ENCODE measurements at places on chromosomes 12 and 14.

GRCh38 chr14:94056579-94057308 is 24.3 kb downstream of the DDX24 start:
- DNase-seq, result peak; percentile 80

- DNase-seq, result no peak
Measured at GRCh38 chr12:20493934-20494333, 125.6 kb downstream of the PDE3A start.

- no peak for DNase-seq
Measured at GRCh38 chr14:69797573-69798338, 715 bp upstream of the SLC10A1 start.

DNA sequence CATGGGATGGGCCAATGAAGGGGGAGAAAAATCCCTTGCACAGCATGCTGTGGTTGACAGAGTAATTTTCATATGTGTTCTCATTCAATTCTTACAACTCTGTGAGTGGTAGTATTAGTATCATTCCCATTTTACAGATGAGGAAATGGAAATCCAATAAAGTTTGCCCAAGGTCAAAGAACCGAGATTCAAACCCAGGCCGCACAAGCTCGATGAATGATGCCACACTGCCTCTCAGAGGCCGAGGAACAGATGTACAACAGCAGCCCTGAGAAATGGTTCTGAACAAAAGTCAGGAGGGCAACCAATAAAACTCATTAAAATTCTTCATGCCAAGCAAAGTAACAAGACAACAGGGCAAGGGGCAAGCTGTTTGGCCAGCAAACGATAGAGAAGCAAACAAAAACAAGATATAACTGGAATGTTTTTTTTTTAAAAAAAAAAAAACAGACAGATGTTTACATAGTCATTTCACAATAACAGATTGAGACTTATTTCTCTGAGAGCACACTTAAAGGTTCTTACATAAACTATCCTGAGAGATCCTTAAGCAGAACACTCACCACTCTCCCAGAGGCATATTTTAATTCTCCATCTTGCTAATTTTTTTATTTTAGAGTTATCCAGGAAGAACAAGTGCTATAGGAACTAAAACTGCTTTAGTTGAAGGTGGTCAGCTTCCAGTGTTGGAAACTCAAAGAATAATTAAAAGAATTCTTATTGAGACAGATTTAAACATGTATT is 85.8 kb downstream of the EXOC5 start:
- DNase-seq, result no peak

DNA sequence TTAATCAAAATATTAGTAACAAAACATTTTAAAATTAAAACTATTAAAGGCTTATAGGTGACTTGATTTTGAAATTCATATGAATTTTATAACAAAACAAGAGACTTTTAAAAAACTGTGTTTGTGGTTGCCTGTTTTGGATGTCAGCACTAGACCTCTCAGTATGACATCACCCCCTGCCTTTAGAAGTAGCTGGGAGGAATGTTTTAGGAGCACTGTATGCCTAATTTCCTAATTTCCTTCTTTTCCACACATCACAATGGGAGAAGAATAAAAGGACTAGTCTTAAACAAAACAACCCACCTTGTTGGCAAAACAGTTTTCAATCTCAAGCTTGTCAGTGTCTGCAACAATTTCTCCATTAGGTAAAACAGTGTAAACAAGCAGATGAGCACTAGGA is 48.1 kb upstream of the PZP start:
- DNase-seq, result no peak

DNA sequence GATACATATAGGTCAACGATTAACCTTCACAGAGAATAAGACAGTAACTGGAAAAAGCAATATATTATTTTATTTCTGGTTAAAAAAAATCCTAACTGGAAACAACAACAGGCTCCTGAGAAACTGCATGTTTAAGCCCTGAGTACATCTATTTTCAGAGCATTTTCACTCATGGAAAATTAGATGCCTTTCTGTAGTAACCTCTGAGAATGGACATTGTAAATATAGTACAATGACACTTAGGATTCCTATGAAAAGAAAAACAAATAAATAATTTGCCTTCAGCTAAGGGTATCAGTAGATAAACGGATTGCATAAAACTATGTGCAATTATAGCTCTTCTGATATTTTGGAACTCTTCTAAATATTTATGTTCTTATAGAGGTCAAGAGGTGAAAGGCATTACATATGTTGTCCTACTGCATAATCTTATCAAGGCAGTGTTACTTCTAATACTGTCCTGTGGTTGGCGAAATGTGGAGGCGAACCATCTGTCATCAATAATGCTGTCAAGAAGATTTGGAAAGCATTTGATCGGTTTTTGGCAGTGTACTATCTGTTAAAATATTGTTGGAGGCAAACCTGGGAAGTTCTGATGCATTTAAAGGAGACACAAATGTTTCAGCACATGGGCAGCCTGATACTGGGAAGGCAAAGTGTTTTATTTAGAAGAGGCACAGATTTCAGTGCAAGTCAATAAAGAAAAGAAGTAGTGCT is 381.8 kb downstream of the BTG1 start:
- DNase-seq, result no peak

- no peak for DNase-seq
Measured at GRCh38 chr14:65483647-65484046, 71.1 kb downstream of the FUT8 start.

GRCh38 chr12:130097798-130098255 is 64.4 kb upstream of the FZD10 start:
- DNase-seq, result no peak

GRCh38 chr12:14959463-14959862 is 1.9 kb downstream of the ARHGDIB start:
- no peak for DNase-seq

DNA sequence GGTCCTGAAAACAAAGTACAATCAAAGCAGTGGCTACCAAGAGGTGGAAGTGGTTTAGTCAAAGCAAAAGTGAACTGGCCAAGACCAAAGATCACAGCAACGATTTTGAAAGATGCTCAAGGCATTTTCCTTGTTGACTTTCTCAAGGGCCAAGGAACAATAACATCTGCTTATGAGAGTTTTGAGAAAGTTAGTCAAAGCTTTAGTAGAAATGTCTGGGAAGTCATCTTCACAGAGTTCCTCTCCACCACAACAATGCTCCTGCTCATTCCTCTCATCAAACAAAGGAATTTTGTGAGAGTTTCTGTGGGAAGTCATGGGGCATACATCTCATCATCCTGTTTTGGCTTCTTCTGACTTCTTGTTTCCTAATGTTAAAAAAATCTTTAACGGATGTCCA is 80.1 kb downstream of the PLEKHA5 start:
- no peak for DNase-seq

DNA sequence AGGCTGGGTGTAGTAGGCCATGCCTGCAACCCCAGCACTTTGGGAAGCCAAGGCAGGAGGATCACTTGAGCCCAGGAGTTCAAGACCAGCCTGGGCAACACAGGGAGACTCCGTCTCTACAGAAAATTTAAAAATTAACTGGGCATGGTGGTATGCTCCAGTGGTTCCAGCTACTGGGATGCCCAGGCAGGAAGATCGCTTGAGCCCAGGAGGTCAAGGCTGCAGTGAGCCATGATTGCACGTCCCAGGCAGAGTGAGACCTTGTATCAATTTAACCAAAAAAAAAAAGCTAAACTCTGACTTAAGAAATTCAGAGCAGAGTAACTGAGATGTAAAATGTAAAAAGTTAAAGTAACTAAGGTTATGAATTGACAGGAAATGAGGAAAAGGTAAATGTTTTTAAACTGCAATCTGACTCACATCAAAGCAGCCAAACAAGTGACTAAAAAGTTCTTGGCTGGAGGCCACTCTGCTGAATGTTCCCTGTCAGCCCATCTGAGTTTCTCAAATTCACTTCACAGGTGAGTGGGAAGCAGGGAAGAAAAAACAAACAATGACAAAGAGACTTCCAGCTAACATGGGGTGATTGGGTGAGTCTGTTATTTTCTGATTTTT is 21.3 kb downstream of the PRKD1 start:
- no peak for DNase-seq

- DNase-seq, result no peak
Measured at GRCh38 chr12:63037746-63038712, 103.1 kb upstream of the PPM1H start.

DNA sequence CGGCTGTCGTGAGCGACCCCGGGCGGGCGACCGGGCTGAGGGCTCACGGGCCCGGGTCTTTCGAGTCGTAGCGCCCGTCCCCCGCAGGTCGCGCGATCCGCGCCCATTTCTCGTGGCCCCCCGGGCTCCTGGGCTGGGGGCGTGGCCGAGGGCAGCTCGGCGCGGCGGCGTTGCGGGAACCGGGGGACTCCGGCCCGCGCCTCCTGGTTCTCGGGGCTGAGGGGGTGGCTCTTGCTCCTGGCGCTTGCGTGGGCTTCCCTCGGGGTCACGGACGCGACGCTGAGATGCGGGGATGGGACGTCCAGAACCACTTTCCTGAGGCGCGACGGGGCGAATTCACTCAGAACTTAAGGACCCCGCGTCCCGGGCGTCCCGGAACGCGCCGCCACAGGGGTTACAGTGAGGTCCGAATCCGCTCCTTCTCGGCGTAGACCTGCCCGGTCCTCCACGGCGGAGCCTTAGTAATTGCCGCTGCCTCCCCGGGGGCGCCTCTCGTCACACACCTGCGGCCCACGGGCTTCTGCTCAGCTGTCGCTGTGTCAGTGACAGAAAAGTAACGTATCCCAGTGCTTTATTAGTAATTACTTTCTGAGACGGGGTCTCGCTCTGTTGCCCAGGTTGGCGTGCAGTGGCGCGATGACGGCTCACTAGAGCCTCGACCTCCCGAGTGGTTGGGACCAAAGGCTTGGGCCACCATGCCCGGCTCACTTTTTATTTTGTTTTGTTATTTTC is 606 bp downstream of the EP400 start:
- peak; percentile 60 for DNase-seq

DNA sequence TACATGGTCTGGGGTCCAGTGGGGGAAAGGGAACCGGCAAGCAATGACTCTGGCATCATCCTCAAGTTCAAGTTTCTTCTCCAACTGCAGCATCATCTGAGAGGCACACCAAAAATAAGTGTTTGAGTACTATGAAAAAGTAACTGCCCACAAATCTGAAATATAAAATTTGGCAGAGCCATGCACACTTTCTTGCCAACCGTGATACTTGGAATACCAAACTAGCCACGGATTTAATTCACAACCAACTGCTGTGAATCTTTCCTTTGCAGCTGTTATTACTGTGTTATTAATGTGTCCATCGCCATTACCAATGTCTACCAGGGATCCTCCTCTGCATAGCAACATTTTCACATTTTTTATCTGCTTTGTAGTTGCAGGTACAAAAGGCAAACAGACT is 74.6 kb downstream of the GXYLT1 start:
- DNase-seq, result no peak

DNA sequence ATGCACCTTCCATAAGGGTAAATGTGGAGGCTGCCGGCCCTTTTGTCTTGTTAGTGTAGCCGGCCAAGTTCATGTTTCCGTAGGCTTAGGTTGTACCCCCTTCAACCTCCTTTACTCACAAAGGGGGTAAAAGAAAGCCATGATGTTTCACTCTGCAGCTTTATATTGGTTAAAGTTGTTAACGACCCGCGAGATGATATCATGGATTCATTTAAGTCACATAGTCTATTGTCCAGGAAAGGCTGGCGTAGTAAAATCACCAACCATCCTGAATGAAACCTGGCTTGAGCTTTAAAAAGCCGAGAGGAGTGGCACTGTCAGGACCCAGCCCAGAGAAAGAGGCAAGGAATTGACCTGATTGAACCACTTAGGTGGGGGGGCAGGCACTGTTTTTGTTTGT is 1.3 kb downstream of the UNG start:
- peak; percentile 30 for DNase-seq

- no peak for DNase-seq
Measured at GRCh38 chr12:3929875-3930615, 56.8 kb upstream of the PARP11 start.

- no peak for DNase-seq
Measured at GRCh38 chr12:46385438-46385837, 12.9 kb upstream of the SLC38A2 start.

DNA sequence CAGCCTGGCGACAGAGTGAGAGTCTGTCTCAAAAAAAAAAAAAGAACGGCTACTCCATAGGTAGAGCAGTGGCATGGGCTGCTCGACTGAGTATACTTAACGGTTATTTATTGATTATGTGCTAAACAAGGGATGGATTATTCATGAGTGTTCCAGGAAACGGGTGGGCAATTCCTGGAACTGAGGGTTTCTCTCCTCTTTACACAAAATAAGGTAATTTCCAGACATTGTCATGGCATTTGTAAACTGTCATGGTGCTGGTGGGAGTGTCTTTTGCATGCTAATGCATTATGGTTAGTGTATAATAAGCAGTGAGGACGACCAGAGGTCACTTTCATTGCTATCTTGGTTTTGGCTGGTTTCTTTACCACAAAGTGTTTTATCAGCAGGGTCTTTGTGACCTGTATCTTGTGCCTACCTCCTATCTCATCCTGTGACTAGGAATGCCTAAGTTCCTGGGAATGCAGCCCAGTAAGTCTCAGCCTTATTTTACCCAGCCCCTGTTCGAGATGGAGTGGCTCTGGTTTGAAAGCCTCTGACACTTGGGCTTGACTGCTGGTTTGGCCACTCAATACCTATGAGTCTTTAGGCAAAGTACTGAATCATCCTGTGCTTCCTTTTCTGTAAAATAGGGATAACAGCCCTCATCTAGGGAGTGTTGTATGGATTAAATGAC is 3.2 kb downstream of the DGLUCY start:
- DNase-seq, result peak; percentile 71

- DNase-seq, result peak; percentile 36
Measured at GRCh38 chr12:96249196-96250118, 55.3 kb downstream of the ELK3 start.

GRCh38 chr12:120257041-120257821 is 8.3 kb downstream of the PXN start:
- DNase-seq, result no peak

- DNase-seq, result no peak
Measured at GRCh38 chr14:52380294-52380693, 66.2 kb downstream of the PTGER2 start.

DNA sequence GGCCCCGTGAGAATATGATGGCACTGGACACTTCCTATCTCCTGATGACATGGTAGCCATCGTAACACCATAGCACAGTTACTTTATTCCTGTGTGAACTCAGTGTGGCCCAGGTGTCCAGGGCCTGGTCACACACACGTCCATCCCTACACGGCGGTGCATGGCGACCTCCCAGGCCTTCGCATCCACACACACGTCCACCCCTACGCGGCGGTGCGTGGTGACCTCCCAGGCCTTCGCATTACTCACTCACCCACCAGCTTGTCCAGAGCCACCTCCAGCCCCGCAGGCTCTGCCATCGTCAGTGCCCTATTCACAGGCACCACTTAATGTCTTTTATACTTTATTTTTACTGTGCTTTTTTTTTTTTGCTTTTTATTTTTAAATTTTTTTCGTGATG is 39.4 kb upstream of the TEX22 start:
- DNase-seq, result no peak
